GM13976 (cell line): ENCODE measurements at places on chromosomes 12 and 14.

DNA sequence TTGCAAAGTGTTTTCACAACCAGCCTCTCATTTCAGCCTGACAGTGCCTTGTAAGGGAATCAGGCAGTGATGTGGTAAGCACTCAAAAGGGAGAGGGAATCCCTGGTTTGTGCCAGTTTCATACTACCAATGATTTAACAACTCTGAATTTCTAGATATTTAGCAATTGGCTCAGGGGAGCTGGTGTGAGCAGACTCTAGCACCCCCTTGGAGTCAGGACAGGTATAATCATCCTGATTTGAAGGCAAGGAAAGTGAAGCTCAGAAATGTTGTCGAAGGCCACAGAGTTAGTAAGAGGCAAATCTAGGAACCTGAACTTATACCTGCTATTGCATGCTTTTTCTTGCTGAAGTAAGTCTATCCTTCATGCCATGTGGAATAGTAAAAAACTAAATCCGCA is 63.1 kb upstream of the DACT1 start:
- DNase-seq, result no peak

DNA sequence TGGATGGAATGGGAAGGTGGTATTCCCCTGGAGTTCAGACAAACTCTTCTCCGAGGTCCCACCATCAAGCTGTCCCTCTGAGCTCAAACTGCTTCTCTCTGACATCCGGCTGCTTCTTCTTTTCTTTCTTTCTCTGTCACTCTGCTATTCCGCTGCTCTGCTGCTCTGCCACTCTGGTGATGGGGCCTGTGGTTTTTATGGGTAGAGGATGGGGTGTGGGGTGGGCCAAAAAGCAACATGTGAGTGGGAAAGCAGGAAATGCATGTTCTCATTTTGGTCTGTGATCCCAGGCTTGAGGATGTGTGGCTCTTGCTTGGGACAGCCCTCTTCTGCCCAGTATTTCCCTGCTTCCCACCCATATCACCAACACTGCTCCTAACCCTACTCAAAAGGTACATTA is 30.6 kb downstream of the CLECL1 start:
- DNase-seq, result no peak

DNA sequence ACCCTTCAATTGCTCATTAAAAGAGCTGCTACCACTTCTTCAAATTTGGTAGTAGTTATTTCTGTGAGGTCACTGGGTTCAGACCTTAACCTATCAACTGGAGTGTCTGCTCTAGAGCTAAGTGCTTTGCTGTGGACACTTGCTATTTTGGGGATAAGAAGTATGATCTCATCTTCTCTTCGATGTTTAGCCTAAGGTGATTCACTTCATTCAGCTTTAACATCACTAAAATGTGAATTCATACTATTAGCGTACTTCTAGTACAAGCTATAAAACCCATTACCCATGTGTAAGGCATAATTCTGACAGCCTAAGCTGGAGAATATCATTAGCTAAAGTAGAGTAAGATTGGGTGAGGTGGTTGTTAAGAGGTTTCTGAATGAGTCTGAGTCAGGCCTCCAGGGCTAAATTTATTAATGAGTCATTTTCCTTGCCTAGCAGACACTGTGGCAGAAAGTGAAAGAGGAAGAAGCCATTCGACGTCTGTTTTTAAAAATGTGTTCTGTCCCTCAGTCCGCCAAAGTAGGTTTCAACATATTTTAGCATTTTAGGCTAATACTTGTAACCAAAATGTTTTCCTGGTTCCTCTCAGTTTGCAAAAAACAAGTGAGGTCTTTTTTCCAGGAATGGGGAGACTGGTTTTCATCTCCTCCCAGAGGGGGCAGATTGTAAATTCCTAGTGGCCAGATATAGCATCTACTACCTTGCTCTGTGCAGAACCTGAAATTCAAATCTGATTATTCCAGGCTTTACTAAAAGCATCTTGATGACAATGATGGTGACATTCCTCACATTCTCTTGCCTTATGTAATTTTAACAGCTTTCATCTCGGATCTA is 103.6 kb downstream of the SSPN start:
- DNase-seq, result peak; percentile 77

DNA sequence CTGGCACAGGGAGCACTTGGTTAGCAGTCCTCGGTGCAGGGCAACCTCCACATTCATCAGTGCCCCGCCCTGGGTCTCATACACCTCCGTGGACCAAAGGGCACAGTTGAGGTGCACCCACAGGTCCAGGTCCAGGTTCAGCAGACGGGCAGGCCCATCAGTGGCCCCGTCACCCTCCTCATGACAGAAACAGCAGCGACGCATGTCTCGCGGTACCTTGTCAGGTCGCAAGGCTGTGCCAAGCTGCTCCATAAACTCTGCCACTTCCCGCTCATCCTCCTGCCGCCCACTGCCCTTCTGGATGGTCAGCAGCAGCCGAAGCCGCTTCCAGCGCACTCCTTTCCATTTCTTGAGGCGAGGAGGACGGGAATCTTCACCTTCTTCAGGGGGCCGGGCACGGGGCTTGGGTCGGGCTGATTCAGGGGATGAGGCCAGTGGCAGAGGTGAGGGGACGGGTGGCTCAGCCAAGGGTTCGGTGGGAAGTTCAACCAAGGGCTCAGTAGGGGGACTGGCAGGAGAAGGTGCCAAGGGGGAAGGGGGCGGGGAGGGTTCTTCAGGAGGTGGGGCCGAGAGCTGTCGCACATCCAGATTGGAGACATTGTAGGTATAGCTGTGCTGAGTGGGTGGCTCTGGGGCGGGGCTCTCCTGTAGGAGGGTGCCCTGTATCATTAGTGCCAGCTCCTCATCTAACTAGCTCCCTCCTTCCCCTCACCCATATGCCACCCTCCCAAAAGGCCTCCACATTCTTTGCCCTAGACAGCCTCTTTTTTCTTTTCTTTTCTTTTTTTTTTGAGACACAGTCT is 8.3 kb upstream of the PRKAG1 start:
- peak; percentile 21 for DNase-seq

DNA sequence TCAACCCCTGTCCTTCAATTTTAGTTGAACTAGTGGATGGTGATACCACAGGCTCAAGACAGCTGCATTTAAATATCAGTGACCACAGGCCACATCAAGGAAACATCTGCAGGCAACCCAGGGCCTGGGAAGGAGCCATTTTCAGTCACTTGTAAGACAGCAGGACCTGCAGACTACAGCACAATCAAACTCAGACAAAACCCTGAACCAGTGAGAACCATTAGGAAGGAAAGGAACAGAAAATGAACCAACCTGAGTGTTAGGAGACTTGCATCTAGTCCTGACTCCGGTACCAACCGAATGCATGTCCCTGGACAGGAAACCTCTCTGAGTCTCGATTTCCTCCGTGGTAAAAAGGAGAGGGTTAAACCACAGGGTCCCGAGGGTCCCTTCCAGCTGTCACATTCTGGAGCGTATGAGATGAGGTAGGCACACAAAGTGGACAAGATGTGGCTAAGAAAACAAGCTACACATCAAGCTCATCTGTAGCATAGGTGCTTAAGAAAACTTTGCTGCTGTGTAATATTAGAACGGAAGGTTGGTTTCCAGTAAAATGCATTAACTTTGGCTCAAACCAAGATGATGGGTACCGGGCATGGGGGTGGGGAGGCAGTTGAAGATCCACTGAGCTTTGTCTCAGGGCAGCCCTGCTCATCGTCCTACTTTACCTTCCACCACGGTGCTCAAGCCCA is 1.6 kb upstream of the CDKN1B start:
- DNase-seq, result no peak

DNA sequence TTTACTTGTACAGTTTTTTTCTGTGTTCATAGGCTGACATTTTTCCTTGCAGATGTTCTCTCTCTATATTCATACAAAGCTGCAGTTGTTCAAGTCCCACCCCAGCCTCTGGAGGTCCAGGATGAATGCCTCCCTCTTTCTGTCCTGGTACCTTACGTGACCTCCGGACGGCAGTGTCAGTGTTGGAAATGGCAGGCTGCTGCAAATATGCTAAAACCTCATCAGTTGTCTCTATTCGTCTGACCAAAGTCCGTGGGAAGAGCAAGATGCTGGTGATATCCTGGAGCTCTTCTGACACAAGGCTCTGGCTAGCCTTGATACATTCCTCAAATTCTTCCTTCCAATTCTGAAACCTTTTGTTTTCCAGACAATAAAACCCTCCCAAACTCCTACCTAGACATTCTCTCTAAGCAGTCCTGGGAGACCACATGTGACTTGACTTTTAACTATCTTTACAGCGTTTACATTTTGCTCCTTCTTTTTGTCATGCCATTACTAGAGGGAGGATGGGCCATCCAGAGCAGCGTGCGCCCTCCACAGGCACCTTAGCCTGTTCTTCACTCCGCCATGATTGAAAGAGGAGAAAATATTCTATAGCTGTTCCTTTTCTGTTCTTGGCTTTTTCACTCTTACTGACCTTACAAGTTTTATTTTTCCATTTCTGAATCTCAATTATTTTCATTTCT is 143.6 kb downstream of the RGS6 start:
- no peak for DNase-seq

GRCh38 chr12:3667485-3667884 is 85.4 kb downstream of the CRACR2A start:
- no peak for DNase-seq
